ENCODE measurements at places on chromosomes 4 and X.

DNA sequence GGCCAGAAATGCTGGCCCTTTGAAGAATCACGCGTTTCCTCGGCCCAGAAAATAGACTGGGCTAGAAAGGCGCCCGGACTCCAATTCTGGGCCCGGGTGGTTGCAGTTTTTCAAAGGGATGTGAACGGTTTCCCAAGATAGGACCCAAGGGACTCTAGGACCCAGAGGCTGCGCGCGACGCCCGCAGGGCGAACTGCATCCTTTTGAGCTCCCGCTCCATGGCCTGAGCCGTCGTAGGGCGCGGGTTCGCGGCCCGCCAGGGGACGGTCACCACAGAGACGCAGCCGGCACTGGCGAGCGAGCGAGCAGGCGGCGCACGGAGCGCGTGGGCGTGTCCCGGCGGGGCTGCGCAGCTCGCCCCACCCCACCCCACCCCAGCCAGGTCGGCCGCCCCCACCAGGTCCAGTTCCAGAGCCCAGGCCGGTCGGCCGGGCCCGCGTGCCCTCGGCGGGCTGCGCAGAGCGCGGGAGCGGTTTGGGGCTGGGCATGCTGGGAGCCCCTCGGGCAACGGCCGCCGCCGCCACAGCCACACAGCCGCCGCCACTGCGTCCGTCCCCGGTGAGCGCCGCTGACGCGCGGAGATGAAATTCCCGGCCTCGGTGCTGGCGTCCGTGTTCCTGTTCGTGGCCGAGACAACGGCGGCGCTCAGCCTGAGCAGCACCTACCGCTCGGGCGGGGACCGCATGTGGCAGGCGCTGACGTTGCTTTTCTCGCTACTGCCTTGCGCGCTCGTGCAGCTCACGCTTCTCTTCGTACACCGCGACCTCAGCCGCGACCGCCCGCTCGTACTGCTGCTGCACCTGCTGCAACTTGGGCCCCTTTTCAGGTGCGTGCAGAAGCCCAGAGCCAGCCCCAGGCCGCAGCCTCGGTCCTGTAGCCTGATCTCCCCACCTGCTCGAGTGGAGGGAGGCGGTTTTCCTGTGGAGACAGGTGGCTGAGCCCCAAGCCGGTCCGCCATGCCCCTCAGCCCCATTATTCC lies at the start of gene XK:
Gene XK, plus strand, starts transcription at position 411 of the 979 bp plus-strand sequence. Its CDS starts 171 bp downstream, at position 582.
- peak; percentile 57 for DNase-seq

DNA sequence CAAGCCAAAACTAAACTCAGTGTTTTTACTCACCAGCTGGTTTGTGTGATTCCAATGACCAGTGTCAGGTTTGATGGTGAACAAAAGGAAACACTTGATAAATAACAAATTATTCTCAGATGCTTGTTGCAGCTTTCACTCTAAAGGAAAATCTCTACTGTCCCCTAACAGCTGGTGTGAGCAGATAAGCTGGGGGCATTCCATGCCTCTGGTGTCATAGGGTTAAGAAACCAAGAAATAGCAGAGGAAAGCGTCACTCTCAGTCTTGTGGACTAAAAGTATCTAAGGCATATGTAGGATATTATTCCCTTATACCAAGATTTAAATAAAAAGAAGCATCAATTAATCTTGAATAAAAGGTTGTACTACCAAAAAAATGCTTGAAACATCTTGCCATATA lies 24.3 kb downstream of the TRPC5 start:
- no peak for DNase-seq

- DNase-seq, result no peak
Measured at GRCh38 chr4:13527192-13527980, 16.9 kb downstream of the NKX3-2 start.

DNA sequence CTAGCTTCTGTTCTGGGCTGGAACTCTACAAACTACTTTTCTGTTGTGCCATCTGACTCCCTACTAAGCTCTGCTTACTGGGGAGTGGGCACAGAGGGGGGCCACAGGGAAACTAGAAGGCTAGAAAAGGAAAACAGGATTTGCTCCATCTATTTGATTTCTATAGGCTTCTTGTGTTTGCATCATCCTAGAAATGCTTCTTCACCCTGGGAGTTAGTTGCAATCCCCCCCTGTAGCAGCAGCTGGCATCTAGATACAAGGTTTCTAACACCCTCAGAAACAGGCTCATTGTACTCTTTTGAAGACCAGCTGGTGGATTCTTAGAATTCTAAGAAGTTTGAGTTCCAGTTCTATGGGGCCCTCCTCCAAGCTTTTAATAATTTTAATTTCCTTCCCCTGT lies 213.4 kb downstream of the TMA16 start:
- no peak for DNase-seq

GRCh38 chr4:166422475-166422874 lies 549.4 kb downstream of the TLL1 start:
- DNase-seq, result no peak

DNA sequence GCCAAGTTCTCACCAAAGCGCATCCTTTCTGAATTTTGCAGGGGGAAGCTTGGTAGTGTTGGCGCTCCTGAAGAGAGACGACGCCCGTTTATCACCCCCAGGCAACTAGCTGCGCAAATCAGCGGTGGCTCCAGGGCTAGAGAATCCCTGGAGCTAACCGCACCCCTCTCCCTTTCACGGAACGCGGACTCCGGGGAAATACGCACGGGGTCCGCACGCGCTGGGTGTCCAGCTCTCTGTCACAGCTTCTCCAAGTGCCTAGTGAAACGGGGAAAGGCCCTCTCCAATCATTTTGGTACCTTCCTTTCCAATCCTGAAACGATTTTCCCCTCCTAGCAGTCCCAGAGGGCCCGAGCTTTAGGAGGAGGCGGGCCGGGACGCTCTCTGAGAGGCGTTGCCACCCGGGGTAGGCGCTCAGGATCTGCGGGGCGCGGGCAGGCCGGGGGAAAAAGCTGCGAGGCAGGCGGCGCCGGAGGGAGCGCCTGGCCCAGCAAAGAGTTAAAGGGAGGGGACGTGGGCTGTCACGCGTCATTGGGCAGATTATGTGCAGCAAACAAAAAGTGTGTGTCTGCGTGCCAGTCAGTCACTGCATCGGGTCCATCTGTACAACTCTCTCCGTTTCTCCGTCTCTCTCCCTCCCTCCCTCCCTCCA lies at the start of gene PRDM8:
Gene PRDM8, plus strand, starts transcription at position 582 of the 652 bp plus-strand sequence. CDS start 2,578 bp downstream, outside the sequence.
- peak; percentile 53 for DNase-seq

DNA sequence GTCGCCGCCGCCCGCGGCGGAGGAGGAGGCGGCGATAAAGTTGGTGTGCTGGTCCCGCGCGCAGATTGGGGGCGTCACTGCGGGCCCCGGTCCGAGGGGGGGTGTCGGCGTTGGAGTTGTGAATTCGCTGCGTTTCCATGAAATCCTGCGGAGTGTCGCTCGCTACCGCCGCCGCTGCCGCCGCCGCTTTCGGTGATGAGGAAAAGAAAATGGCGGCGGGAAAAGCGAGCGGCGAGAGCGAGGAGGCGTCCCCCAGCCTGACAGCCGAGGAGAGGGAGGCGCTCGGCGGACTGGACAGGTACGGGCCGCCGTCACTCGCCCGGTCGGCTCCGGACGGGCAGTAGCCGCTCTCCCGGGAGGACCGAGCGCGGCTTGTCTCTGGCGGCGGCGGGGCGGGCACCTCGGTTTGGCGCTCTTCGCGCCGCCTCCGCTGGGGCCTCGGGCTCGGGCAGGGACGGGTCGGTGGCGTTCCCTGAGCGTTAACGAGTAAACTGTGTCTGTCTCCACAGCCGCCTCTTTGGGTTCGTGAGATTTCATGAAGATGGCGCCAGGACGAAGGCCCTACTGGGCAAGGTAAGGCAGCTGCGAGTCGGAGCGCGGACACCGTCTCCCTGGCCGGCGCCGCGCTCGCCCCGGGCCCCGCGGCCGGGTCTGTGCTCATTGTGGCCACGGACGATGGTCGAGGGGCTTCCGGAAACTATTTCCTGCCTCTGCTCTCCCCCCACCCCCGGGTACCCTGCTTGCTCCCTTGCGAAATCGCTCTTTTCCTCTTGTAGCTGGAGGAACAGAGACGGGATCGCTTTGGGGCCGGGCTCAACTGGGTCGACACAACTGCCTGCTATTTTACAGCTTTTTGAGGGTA lies 658 bp downstream of the KDM6A start:
- DNase-seq, result peak; percentile 53

DNA sequence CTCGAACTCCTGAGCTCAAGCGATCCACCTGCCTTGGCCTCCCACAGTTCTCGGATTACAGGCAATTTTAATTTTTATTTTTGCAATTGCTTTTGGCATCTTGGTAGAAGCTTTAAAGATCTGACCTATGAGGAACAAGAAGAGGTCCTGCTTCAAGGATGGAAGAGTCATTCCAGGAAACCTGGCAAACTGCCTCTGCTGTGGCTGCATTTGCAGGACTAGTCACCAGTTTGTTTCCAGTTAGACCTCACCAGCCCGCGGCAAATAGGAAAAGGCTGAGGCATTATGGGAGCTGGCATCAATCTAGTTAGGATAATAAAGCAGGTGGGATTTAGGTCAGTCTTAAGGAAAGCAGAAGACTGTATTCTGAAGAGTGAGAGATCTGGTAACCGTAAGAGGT lies 51.9 kb upstream of the LAS1L start:
- no peak for DNase-seq

- DNase-seq, result no peak
Measured at GRCh38 chr4:81790477-81790876, 318.8 kb upstream of the RASGEF1B start.

GRCh38 chr4:71866212-71866885 lies 82.5 kb upstream of the GC start:
- DNase-seq, result no peak

- DNase-seq, result no peak
Measured at GRCh38 chrX:16136080-16136479, 12.7 kb downstream of the GRPR start.

GRCh38 chrX:1244164-1245076 lies 24.2 kb upstream of the CSF2RA start:
- peak; percentile 49 for DNase-seq

- DNase-seq, result no peak
Measured at GRCh38 chrX:117397844-117398243, 718.8 kb downstream of the KLHL13 start.

GRCh38 chr4:108567831-108568230 lies 52.5 kb upstream of the RPL34 start:
- DNase-seq, result no peak

GRCh38 chr4:151921811-151922210 lies 161.0 kb upstream of the GATB start:
- no peak for DNase-seq

DNA sequence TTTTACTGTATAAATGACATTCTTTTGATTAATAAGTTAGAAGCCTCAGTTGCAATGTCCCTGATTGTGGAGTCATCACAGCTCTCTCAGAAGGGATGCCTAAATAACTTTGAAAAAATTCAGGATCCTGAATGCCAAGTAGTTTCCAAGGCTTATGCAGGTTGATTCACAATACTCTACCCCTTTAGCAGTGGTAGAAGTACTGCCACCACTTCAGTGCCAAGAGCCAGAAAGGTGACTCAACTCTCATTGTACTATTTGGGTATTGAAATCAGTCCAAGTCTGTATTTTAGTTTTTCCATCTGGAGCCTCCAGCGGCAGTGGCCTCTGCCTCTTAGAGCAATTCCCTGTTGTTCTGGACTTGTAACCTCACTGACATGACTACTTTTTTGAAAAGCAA lies 320.1 kb upstream of the NDST4 start:
- no peak for DNase-seq

GRCh38 chr4:163959932-163960331 lies 465.4 kb downstream of the TMA16 start:
- no peak for DNase-seq

DNA sequence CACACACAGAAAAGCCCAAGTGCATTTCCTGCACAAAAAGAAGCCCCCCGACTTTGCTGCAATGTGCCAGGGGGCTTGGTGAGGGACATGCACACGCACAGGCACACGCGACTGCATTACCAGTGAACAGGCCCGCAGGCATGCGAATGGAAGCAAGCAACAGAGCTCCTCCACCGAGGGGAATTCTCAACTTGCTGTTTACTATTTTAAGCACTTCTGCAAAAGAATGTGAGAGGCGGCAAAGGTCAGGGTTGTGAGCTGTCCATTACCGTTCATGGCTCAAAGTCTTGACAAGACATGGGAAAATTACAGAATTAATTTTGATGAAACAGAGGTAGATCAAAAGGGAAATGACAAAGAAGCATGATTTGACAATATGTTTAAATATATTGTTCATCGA lies 342.5 kb upstream of the NOCT start:
- DNase-seq, result no peak

DNA sequence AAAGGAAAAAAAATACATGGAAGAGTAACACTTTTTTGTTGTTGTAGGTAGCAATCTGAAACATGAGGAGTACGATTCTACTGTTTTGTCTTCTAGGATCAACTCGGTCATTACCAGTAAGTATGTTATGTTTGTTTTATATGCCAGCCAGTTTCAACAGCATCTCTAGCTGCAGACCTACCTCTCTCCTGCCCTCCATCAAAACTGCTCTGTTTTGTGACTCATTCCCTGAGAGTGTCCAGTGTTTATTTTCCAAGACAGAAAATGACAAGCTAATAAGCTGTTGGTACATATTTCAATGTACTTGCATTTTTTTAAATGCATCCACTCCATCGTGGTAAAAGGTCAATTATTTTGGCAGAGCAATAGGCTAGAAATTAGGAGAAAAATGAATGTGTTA lies 347 bp downstream of the AMTN start:
- no peak for DNase-seq

GRCh38 chr4:16001484-16001858 lies 38.5 kb upstream of the FGFBP2 start:
- peak; percentile 46 for DNase-seq

GRCh38 chrX:105910563-105911105 lies 88.3 kb downstream of the NRK start:
- DNase-seq, result no peak

GRCh38 chr4:178293601-178294000 lies 851.4 kb upstream of the AGA start:
- DNase-seq, result no peak

DNA sequence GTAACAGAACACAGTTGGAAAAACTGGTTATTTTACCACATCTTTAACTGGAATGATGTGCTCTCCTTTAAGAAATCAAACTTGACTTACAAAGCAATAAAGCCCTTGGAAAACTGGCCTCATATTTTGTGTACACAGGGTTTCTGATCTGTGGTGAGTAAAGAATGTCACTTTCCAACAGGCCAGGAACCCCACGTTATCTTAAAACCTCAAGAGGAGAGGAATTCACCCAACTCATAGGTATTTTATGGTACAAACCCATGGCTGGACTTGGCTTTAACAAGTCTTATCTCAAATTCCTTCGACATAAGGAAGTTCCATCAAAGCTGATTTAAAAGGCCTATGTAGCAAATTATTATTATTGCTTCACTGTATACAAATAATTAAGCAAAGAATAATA lies 1735.1 kb downstream of the PCDH7 start:
- DNase-seq, result no peak

DNA sequence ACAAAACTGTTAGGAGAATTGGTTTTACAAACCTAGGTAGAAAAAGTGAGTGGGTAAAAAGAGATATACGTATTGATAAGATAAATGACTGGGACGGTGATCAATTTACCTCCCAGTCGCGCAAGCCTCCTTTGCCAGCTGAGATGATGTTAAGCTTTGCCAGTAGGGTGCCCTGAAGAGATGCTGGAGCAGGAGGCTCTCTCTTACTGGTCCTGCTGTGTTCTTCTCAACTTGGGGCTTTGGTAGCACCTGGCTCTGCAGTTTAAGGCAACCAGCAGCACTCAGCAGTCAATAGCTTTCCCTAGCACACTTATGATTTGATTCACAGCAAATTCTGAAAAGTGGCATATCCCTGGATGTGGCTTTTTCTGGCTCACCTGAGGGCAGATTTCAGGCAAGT lies 1461.7 kb downstream of the ADGRL3 start:
- no peak for DNase-seq

GRCh38 chr4:55906323-55906722 lies 42.4 kb upstream of the CEP135 start:
- no peak for DNase-seq

- no peak for DNase-seq
Measured at GRCh38 chr4:8113611-8114377, 44.8 kb downstream of the ABLIM2 start.

GRCh38 chr4:3863841-3864741 lies 97.9 kb downstream of the ADRA2C start:
- DNase-seq, result no peak
